ENCODE measurements at places on chromosomes 5 and 9. TPM values are rescaled to one million over a fixed set of nuclear protein-coding genes. Genes with fewer than 3 reads are reported as not detected.

- no peak for DNase-seq
These were observed 31.1 kb downstream of the FBXO38 start for GRCh38 chr5:148414833-148415232.

GRCh38 chr9:136618580-136619547 lies 43.9 kb upstream of the EGFL7 start:
- DNase-seq: no peak

GRCh38 chr9:93194221-93194625 lies 10.3 kb downstream of the WNK2 start:
- DNase-seq: no peak

GRCh38 chr5:45491368-45491767 lies 204.8 kb downstream of the HCN1 start:
- no peak for DNase-seq

DNA sequence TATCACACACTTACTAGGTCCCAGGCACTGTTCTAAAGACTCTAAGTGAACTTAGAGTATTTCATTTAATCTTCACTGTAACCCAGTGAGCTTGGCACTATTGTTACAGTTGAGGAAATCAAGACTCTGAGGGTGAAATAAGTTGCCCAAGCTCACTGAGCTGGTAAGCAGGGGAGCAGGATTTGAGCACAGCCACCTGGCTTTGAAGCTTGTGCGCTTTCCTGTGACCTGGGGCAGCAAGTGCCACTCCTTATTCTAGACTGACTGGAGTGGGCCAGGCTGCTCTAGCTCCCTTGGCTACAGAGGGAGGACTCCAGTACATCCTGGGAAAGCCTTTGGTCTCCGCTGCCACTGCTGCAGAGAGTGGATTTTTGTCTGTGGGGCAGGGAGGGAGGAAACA lies 50.0 kb downstream of the RGS3 start:
- DNase-seq: no peak

DNA sequence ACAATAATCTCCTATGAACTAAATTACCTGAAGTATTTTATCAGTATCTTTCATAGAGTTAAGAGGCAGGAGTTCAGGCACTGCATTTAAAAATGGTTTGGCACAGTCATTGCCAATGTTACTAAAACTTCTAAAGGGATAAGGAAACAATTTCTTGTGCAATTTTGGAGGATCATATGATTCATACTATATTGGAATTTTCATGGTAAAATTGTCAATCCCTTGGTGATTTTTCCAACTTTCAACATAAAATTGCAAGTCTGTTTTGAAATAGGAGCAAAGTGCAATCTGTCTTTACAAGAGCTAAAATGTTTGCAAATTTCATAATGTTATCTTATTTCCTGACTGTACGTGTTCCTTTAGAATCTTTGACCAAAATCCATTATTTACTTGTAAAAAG lies 211.1 kb downstream of the DMRTA1 start:
- no peak for DNase-seq

GRCh38 chr5:10699987-10700386 lies 61.0 kb downstream of the DAP start:
- DNase-seq: no peak

Gene IL5
- 0.21 TPM for polyA plus RNA-seq

Gene TMEM252
- 9.7 TPM for polyA plus RNA-seq

- no peak for DNase-seq
These were observed 126.0 kb downstream of the SUSD1 start for GRCh38 chr9:112048924-112049691.

Gene SOHLH1
- not detected for polyA plus RNA-seq

DNA sequence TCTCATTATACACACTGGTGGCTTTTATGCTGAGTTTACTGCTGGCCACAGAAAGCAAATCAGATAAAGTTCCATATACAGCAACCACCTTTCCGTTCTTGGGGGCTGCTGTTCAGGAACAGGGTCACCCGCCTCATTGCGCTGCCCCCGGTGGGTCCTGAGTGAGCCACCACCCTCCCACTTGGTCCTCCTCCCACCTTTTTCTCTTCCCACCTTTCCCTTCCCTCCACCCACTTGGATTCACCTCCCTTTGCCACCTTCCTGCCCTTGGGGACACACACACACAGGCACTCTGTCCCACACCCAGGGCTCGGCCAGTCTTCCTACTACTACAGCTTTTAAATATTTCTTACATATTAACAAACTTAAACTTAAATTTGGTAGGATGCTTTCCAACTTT lies 127.6 kb downstream of the WDR70 start:
- DNase-seq: no peak

GRCh38 chr9:35604578-35605350 lies at the start of gene TESK1:
Gene TESK1, plus strand, starts transcription at chr9:35605262. Its CDS starts 358 bp downstream, at chr9:35605620.
- no peak for DNase-seq

DNA sequence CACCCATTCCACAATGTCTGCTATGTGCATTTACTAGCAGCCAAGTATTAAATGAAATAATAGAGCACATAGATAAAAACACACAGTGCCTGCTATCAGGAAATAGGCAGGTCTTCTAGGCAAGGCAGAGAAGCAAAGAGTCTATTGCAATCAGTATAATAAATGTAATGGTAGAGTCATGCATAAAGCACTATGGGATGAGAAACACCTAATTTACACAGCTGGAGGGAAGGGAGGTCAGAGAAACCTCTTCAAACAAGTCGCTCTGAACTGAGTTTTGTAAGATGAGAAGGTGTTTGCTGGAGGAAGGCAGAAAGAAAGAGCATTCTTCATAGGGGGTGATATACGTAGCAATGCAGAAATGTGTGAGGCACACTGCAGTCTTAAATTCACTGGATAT lies 341.0 kb upstream of the DMAC1 start:
- no peak for DNase-seq

DNA sequence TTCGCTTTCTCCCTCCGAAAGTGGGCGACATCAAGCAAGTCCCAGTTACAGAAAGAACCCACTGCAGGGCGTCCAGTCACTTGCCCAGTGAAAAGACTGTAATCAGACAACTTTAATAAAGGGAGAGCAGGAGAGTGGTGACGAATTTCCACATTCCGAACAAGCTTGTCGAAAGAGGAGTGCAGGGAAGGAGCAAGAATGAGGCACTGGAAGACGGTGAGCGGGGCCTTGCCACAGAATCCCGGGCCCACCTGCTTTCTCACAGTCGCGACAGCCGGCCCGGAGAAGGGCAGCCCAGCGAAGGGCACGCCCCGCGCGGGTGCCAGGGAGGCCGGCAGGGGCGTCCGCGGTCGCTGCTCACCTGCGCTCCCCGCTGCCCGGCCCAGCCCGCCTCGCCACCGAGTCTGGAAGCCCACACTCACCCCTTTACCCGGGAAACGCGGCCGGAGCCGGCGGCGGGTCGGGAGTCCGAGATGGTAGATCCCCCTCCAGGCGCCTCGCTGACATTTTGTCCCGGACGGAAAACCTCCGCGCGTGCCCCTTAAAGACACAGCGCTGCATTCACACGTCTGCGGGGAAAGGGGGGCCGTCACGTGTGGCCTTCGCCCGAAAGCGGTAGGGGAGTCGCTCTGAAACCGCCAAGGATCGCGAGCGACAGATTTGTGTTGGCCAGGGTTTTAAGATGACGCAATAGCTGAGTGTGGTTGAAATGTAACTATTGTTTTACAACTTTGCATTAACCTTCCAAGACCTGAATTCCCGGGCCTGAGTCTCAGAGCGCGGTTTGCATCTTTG lies at the start of gene ZBED3:
ZBED3 (minus strand) TSS at position 597 of the 795 bp plus-strand sequence. CDS start 9,407 bp downstream, outside the sequence.
- DNase-seq: peak; percentile 79

- DNase-seq: no peak
These were observed 564.0 kb downstream of the PSAT1 start for GRCh38 chr9:78860801-78861475.

Gene ABCA1
- polyA plus RNA-seq: 8.5 TPM

Gene CDO1
- 25.0 TPM for polyA plus RNA-seq

Gene CIZ1
- polyA plus RNA-seq: 115 TPM

Gene LCN6
- polyA plus RNA-seq: not detected

Gene TCF7
- polyA plus RNA-seq: 12.8 TPM

Gene ERAP2
- polyA plus RNA-seq: 8.2 TPM

Gene SERINC5
- polyA plus RNA-seq: 55.0 TPM

DNA sequence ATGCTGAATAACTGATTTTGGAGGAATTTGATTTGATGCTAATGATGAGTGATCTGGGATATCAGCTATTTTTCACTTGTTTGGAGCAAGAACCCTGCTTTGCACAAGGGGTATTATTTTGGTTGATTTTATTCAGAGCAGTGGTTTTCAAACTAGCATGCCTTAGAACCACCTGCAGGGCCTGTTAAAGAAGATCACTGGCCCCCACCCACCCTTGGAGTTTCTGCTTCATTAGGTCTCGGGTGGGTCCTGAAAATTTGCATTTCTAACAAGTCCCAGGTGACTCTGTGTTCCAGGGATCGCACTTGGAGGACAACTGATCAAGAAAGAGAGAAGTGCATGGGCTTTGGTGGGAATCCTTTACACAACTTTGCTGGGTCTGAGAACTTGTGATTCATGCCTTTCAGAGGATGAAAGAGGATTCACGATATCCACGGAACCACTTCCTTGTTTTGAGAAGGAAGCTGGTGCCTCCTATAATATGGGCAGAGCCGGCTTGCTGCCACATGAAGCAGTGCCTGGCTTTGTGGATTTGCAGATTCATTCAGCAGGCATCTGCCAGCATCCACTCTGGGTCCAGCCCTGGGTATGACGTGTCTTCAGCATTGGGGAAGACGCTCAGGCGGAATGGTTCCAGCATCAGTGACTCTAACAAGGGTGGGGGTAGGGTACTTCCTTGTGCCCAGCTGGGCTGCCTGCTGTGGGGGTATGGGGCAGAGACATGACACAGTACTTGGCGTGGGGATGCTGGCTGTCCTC lies 106.6 kb upstream of the PITX1 start:
- DNase-seq: no peak

DNA sequence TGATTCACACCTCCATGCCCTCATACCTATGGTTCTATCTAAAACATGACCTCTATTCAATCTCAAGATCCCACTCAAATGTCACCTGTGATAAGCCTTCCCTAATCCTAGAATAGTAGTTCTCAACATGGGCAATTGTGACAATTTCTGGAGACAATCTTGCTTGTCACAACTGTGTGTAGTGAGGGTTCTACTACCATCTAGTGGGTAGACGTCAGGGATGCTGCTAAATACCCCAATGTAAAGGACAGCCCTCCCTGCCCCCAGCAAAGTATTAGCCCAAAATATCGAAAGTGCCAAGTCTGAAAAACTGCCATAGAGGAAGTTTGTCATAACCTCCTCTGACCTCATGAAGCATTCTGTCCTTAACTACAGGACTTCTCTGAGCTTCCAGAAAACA lies 32.0 kb downstream of the TBCA start:
- no peak for DNase-seq

- DNase-seq: no peak
These were observed 11.8 kb downstream of the CARD19 start for GRCh38 chr9:93107825-93108161.

DNA sequence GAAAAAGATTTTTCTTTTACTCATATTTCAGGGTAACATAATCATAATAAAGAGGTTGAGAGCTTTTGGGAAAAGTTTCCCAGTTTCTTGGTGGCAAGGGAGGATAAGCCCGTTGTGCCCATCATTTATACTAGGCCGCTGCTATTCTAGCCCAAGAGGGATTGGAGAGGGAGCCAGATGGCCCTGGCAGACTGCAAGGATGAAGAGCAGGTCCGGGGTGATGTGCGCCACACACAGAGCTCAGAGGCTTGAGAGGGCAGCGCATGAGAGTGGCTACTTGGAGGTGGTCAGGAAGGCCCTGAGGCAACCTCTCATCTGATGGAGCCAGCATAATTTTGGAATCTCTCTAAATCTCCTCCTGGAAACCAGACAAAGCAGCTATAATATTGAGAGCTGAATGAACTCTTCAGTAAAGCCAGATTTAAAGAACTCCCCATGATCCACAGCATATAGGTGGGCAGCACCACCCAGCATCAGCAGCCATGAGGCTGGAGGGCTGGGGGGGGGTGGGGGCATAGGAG lies 110.1 kb downstream of the MED27 start:
- no peak for DNase-seq

Gene MLANA
- 1.4 TPM for polyA plus RNA-seq

DNA sequence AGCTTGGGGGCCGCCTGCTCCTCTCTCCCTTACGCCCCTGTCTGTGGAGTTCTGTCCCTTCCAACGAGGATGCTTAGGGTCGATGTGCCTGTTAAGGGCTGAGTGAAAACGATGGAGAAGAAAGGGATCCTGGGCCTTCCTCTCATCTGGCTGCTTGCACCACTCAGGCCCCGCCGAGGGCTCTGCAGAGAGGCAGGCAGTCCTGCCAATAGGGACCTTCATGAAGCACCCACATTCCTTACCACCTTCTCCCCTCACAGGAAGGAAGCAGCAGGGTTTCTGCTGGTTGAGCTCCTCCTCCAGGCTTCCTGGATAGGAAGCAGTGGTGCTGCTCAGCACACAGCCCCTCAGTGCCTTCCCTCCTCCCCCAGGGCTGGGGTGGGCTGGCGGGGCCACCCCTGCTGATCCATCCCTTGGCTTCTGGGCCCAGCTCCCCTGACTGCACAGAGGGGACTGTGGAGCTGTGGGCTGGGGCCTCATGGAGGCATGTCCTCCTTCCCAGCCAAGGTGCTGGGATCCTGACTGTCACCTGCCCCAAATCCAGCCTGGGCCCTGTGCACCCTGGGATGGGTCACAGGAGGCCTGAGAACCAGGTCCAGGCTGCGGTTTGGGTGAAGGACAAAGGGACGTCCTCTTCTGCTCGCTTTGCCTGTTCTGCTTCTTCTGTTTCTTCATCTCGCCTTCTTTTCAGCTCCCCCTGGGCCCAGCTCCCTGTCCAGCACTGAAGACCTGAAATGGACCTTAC lies 50.5 kb downstream of the AHRR start:
- no peak for DNase-seq

- no peak for DNase-seq
These were observed 291.9 kb downstream of the FBXL7 start for GRCh38 chr5:15791859-15792258.

DNA sequence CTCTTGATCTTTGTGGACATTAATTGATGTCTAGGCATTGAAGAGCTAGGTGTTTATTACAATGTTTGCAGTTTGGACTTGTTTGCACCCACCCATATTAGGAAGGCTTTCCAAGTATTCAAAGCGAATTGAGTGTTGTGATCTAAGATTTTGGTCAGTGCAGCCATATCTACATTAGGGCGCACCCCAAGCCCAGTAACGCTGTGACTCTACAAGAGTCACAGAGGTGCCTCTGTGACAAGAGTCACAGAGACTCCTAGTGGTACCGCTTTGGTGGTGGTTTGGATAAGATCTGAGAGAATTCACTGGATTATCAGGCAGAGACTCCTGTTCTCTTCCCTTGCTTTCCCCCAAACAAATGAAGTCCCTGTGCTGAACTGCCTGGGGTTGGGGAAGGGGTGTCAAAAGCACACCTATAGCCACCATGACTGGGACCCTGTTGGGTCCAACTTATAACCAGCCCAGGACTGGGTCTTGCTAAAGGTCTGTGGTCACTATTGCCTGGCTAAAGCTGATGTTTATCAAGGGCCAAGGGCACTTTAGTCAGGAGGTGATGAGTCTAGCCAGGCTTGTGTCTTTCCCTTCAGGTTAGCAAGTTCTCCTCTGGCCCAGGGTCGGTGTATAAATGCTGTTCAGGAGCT lies 114.1 kb upstream of the RIOK2 start:
- no peak for DNase-seq

Measured in right renal pelvis (tissue), 4 donors.